ENCODE measurements at places on chromosomes 2 and 18.

DNA sequence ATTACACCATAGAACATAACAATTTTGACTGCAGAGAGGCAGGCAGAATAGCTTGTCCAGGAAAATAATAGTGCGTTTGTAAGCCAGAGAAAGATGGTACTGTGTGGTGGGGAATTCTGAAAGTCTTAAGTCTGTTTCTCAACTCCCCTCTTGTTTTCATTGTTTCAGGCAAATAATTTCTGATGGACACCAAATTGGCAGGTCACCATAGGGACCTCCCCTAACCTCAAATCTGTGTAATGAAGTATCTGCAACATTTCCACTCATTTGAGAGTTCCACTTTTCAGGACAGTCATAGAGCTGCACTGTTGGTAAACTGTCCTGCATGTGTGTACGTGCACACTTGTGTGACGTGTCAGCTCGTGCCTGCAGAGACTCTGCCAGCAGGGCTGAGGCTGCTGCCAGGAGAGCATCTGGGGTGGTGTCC, 195.6 kb downstream of the AGAP1 start:
- no peak for DNase-seq

DNA sequence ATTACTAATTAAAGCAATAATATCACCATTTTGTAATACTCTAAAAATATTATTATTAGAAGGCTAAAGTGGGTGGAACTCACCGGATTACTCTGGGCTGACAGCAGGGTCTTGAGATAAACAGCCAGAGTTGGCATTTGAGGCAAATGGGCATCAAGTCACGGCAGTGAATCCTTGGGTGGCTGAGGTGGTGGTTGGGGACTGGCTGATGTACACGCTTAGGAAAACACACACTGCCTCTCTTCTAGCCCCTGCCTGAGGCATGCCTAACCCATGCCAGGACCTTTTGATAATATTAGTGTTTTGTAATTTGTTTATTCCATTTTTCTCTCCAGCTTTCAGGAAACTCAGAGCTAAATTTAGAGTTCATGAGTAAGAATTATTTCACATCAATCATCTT, 76.8 kb downstream of the ACKR3 start:
- no peak for DNase-seq

DNA sequence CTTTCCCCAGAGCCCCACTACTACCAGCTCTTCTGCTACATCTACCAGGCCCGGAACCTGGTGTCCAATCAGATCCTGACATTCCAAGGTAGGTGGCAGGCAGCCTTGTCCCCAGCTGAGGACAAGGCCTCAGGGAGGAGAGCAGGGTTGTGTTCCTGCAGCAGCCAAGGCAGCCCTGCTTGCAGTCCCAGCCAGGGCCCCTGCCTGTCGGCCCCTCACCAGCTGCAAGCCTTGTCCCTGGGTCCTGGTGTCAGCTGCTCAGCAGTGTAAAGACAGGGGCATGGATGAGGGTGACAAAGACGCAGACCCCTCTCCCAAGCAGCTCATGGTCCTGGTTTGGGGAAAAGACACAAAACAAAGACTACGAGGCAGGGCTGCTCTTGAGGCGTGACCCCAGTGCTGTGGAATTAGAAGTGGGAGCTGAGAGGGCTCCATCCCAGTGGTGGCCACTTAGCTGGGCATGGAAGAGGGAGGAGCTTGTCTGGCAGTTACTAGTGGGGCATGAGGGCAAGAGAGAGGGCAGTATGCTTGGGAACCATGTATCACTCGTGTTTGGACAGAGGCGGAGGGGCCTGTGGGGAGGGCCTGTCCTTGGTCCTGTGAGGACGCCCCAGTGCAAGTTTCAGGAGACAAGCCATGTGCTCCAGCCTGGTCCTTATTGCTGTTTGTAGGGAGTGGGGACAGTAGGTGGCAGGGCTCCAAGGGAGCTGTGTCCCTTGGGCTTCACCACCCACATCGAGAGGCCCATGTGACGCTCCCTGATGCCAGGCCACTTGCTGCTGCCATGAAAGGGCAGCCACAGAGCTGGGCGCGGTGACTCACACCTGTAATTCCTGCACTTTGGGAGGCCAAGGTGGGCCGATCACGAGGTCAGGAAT, 47.5 kb downstream of the LMAN2L start:
- no peak for DNase-seq

DNA sequence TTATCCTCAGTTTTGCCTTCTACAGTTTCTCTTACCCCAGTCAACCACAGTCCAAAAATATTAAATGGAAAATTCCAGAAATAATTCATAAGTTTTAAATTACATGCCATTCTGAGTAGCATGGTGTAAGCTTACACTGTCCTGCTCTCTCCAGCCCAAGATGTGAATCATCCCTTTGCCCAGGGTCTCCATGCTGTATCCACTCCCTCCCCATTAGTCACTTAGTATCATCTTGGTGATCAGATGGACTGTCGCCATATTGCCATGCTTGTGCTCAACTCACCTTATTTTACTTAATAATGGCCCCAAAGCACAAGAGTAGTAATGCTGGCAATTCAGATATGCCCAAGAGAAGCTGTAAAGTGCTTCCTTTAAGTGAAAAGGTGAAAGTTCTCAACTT, 18.5 kb upstream of the CCNT2 start:
- no peak for DNase-seq

DNA sequence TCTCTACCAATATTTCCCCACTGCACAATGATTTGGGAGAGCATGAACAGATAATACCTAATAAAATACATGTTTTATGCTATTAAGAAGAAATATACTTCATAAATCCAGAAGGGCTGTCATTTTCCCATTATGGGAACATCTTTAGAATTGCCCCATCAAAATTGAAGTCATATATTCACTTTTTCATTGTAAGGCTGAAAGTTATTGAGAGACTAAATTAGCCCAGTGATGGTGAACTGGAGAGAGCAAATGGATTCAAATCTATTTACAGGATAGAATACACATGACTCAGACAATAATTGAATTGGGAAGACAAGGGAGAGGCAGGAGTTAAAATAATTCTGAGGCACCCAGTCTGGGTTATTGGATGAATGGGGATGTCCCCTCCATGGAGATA, 79.7 kb upstream of the TTC39C start:
- no peak for DNase-seq

DNA sequence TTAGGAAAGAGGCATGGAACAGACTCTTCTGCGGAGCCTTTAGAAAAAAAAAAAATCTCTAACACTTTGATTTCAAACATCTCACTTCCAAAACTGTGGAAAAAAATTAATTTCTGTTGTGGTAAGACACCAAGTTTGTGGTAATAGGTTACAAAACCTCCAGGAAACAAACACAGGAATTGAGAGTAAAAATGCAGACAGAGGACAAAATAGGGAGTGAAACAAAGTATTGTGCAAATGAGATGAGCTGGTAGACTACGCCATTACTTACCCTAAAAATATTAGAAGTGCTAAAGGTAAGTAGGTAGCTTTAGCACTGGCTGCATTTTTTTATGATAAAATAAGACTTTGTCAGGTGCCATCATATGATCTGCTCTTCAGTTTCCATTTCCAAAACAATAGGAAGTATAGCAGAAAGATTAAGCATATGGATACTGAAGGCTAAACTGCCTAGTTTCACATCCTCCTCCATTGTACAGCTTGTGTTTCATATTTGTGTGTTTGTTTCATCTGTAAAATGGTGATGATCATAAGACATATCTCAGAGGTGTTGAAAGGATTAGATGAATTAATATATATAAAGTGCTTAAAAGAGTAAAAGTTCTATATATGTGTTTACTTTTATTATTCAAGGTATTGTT, 309.2 kb downstream of the NR4A2 start:
- no peak for DNase-seq

DNA sequence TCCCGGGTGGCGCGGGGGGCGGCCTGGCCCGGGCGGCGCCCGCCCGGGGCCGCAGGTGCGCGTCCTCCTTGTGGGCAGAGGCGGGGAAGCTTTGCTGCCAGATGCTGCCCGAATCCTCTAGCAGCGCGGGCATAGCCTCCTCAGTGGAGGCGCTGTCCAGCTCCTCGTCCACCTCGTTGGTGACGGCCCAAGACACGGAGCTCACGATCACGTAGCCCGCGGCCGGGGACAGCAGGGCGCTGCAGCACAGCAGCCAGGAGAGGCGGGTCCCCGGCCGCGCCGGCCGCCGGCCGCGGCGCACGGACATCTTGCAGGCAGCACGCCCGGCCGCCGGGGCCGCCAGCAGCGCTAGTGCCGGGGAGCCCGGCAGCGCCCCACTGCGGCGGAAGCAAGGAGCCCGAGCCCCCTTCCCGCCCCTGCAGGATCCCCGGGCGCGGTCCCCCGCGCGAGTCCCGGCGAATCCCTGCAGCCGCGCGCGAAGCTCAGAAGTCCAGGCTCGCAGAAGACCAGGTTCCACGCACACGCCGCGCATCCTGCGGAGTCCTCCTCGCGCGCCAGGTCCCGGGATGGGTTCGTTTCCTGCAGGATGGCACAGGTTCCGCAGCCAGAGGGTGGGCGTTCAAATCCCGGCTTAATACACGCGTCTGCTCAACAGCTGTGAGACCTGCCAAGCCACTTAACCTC, at the start of gene CREG2:
Gene CREG2, minus strand, starts transcription at position 353 of the 684 bp plus-strand sequence. Its CDS starts 46 bp downstream, at position 307.
- peak; percentile 75 for DNase-seq

- DNase-seq, result no peak
These were observed 19.0 kb downstream of the USP39 start for GRCh38 chr2:85635011-85635410.

GRCh38 chr2:100800915-100801314, 19.0 kb upstream of the NPAS2 start:
- DNase-seq, result no peak

GRCh38 chr2:48461721-48462120, 68.2 kb upstream of the STON1 start:
- no peak for DNase-seq

- peak; percentile 35 for DNase-seq
These were observed 635.7 kb downstream of the NRXN1 start for GRCh38 chr2:50396298-50396631.

GRCh38 chr2:48220501-48220900, 309.5 kb upstream of the STON1 start:
- no peak for DNase-seq
